Nucleus accumbens (tissue), 56 donors: ENCODE measurements at places on chromosomes 6 and 20.

- no peak for DNase-seq
Measured at GRCh38 chr20:63275825-63276224, 3.2 kb downstream of the ARFGAP1 start.

DNA sequence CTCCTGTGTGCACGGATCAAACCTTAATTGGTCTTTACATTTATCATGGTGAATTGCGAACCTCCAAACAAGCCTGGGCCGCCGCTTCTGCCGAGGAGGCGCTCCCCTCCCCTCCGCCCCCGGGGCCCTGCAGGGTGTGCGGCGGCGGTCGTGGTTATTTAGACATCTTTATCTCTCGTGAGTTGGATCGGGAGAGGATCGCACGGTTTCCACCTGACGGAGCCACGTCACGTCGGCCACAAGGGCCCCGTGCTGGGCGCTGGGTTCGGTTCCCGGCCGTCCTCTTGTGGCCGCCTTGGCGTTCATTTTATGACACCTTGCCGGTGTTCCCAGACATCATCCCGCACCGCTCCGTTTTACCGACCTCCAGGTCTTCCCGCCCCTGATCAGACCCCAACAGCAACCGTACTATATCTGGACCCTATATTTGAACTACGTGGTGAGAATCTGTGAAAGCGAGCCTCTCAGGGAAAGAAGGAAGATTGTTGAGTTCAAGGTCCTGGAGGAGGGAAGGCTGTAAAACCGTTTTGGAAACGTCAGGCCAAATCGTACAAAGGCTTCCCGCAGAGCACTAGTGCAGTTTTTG is 1.3 kb upstream of the CNR1 start:
- DNase-seq = no peak

- no peak for DNase-seq
Measured at GRCh38 chr20:12598894-12599293, 409.9 kb upstream of the SPTLC3 start.

DNA sequence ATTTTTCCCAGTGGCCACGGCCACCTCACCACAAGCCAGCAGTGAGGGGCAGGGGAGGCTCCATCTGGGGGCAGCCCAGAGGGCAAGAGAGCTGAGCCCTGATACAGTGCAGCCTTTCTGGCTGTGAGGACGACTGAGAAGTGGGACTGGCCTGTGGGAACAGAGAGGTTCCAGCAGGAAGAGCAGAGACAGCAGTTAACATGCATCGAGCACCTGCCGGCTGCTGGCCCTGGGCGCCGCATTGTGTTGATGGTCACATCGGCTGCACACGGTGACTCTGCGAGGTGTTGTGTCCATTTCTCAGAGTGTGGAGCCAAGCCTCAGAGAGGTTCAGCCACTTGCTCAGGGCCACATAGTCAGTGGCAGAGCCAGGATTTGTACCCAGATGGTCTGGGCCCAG is 9.8 kb downstream of the FOXS1 start:
- no peak for DNase-seq

DNA sequence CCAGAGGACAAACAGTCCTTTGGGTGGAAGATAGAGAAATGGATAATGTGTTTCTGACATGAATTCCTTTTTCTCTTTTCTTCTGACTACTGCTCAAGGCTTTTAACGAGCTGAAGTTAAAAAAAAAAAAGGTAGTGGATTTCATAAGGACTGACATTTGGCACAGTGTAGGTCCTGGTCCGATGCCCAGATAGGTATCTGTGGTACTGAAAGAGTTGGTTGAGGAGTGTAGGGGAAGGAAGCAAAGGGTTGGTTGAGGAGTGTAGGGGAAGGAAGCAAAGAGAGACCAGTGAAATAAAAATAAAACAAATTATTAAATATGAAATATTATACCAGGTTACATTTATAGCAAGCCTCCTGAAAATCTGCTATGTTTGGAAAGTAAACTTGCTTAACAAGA is 11.8 kb downstream of the UTRN start:
- DNase-seq = no peak

DNA sequence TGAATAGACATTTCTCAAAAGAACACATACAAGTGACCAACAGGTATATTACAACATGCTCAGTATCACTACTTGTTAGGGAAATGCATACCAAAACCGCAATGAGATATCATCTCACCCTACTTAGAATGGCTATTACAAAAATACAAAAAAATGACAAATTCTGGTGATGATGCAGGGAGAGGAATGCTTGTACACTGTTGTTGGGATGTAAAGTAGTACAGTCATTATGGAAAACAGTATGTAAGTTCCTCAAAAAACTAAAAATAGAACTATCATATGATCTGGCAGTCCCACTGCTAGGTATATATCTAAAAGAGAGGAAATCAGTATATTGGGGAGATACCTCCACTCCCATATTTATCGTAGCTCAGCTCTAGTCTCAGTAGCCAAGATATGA is 10.9 kb upstream of the SLC17A5 start:
- DNase-seq = no peak

DNA sequence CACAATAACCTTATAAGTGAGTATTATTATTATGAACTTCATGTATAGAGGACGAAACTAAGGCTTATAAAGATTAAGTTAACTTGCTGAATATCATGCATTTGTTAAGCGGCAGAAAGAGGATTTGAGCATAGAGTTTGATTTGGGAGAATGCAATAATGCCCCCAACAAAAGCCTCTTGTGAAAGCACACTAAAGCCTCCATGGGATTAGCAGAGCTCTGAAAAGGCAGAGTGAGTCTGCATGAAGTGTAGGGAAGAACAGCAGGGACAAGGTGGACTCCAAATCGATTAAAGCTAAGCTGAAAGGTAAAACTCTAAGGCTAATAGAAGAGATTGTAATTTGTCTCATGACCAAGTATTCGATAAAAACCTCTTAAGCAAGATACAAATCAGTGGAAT is 100.3 kb downstream of the SH3BGRL2 start:
- DNase-seq = no peak

- no peak for DNase-seq
Measured at GRCh38 chr6:166436195-166437139, 53.7 kb upstream of the MPC1 start.

DNA sequence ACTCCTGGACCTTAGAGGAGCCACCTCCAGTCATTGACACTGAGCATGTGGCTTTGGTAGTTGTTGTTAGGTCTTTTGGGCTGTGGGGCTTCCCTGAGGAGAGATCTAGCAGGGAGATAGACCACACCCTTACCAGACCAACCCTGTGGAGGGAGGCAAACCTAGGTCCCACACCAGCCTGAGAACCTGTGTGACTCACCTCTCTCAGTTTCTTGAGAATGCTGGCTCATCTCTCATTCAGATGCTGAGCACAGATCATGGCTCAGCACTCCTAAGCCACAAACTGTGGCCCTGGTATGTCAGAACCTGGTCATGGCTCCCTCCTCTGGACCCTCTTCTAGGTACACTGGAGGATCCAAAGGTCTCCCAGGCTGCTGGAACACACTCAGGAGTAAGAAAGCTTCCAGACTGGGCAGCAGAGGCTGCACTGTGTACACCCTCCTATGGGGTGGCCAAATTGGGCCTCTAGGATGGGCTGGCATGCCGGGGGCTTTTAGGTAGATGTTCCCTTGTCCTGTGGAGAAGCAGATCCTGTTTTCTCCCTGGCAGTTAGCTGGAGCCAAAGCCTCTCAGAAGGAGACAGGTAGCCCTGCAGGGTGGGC is 1294.5 kb downstream of the KHDRBS2 start:
- DNase-seq = no peak

DNA sequence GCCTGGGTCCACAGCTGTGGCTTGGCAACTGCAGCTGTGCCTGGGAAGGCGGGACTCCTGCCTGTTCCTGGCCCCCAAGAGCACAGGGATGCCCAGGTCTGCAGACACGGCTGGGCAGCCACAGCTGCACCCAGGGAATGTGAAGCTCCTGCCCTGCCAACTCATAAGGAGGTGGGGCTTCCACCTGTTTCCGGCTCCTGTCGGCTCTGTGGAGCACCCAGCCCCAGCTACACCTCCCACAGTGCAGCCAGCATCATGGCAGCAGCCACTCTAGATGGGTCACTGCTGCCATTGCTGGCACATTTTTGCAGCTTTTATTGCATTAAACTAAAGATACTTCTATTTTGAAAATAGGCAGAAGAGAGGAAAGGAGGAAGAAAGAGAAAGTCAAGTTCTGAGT is 207.9 kb downstream of the SAMD5 start:
- DNase-seq = no peak

GRCh38 chr6:18211338-18211737 is 53.0 kb downstream of the DEK start:
- DNase-seq = no peak

DNA sequence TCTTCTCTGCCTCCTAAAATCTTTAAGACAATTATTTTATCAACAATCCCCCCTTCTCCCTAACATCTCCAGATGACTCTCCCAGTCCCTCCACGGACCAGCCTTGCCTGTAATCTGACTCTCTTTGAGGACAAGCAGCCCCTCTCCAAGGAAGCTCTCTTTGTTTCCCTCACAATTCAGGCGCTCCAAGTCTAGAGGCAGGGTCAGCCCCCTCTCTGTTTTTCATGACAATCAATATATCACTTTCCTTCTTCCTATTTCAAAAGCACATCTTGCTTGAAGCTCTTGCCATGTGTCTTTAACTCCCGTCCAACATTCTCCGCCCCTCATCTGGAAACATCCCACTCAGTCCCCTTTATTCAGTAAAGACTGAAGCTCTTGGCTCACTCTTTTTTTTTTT is 393.4 kb upstream of the SULF2 start:
- no peak for DNase-seq

GRCh38 chr6:28525496-28526039 is at the start of gene GPX5:
TSS of gene GPX5 (plus strand) at chr6:28525881. CDS start at chr6:28526014, 133 bp downstream.
- no peak for DNase-seq

- no peak for DNase-seq
Measured at GRCh38 chr6:52493669-52494068, 73.5 kb downstream of the EFHC1 start.

DNA sequence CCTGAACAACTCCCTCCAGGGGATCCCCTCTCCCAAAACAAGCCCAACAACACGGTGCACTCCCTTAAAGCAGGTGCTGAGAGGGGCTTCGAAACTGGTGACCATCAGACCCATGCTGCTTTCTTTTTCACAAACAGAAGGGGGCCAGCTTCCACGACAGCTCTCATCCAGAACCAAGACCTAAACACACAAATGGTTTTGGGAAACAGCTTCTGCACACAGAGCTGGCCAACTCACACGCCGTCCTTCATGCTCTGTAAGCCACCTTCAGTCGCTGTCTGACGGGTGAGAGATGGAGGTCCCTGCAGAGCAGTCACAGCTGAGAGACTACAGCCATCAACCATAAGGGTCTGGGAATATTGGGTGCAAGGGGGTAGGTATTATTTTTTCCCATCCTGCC is 76.3 kb downstream of the ZMYND8 start:
- no peak for DNase-seq
